ENCODE measurements at places on chromosomes 1 and 21.

- H3K27me3 ChIP-seq: no peaks in the 10 kb centered on the region
- no peak overlapping the region for H3K4me3 ChIP-seq
- H3K4me1 ChIP-seq: peaks cover 22% of the 10 kb centered on the region
- no peak for DNase-seq
Measured at GRCh38 chr1:185262151-185262550, 54.9 kb downstream of the IVNS1ABP start.

DNA sequence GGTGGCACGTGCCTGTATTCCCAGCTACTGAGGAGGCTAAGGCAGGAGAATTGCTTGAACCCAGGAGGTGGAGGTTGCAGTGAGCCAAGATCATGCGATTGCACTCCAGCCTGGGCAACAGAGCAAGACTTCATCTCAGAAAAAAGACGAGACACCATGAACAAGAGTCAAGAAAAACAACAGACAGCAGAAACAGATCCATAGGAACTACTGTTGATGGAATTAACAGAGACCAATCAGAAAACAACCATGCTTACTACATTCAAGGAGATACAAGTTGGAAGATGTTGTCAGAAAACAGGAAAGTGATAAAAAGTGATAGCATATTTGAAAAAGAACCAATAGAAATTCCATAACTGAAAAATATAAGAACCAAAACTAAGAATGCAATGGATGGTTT is 19.3 kb upstream of the OTUD3 start:
- DNase-seq: no peak
- H3K4me3 ChIP-seq: no peak overlapping the region
- no peaks in the 10 kb centered on the region for H3K36me3 ChIP-seq
- H3K4me1 ChIP-seq: no peaks in the 10 kb centered on the region
- no peak overlapping the region for H3K27ac ChIP-seq
- peaks cover 36% of the 10 kb centered on the region for H3K27me3 ChIP-seq

DNA sequence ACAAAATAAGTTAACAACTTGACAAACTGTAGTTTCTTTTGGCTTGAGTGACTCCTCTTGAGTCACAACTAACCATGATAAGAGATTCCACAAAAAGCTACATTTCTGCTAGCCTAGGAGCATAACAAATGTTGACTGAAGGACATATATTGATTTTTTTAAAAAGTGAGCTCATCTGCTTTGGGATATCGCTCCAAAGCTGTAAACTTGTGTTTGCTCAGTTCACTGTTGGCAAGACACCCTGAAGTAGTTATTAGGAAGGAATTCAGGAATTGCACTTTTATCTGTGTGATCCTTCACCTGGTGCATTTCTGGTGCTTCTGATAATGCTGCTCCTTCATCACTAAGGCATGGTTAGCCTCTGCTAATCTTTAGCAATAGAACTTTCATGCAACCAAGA is 23.7 kb downstream of the RWDD3 start:
- H3K27me3 ChIP-seq: no peaks in the 10 kb centered on the region
- no peak for DNase-seq
- no peaks in the 10 kb centered on the region for H3K4me1 ChIP-seq
- H3K4me3 ChIP-seq: no peak overlapping the region
- H3K27ac ChIP-seq: no peak overlapping the region

- H3K4me3 ChIP-seq: no peak overlapping the region
- no peaks in the 10 kb centered on the region for H3K27me3 ChIP-seq
- no peak overlapping the region for H3K27ac ChIP-seq
Measured at GRCh38 chr1:91138959-91139358, 117.1 kb upstream of the ZNF644 start.

DNA sequence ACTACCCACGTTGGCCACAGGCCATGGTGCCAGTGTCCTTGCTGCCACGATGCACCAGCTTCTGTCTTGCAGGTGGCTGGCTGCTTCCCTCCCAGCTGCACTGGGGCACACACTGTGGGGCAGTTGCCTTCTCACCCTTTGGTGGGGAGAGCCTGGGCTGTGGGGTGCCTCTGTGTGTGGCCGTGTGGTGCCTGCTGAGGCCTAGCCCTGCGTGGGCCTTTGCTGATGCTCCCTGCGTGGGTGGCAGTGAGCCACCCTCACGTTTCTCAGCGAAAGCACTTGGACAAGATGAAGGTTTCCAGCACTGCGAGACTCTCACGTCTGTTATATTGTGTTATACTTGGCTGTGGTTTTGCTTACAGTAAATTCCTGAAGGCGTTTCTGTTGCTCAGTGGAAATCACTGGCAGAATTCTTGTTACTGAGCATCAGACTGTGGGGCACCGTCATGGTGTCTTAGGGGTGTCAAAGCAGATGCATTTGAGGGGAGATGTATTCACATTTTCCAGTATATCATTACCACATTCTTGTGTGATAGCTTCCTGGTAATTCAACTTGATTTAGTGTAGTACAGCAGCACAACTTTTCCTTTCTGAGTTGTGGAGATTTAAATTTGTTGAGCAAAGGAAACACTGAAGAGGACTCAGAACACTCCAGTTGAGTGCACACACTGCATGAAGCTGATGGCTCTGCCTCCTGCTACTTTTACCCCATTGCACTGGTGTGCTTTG is 124.7 kb downstream of the PCBP3 start:
- no peaks in the 10 kb centered on the region for H3K36me3 ChIP-seq
- H3K27ac ChIP-seq: peak overlapping the region; percentile 50
- no peak for DNase-seq
- no peak overlapping the region for H3K4me3 ChIP-seq
- H3K4me1 ChIP-seq: peaks cover 5% of the 10 kb centered on the region
- H3K27me3 ChIP-seq: no peaks in the 10 kb centered on the region

GRCh38 chr1:112692681-112693080 is 14.2 kb downstream of the RHOC start:
- H3K4me3 ChIP-seq: no peak overlapping the region
- no peak overlapping the region for H3K27ac ChIP-seq
- no peaks in the 10 kb centered on the region for H3K27me3 ChIP-seq
- H3K36me3 ChIP-seq: peaks cover 5% of the 10 kb centered on the region

- H3K27ac ChIP-seq: no peak overlapping the region
- no peaks in the 10 kb centered on the region for H3K27me3 ChIP-seq
- H3K4me3 ChIP-seq: no peak overlapping the region
Measured at GRCh38 chr1:10253755-10254154, 43.4 kb downstream of the KIF1B start.

DNA sequence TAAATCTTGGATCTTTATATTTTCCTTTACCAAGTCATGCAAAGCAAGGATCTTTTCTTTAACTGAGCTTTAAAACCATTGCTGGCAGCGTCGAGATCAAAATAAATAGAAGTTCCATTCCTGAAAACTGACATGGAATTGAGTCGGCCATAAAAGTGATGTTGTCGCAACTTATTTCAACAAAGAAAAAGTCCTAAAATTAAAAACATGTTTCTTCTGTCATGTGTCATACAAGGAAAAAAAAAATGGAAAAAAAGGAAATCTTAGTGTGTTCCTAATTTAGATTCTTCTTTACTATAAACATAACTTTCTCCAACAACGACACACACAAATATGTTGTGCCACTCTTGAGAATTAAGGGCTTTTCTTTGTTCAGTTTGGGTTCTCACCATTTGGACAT is 34.9 kb downstream of the GREM2 start:
- no peak for DNase-seq
- no peaks in the 10 kb centered on the region for H3K4me1 ChIP-seq
- no peaks in the 10 kb centered on the region for H3K27me3 ChIP-seq
- no peak overlapping the region for H3K27ac ChIP-seq
- H3K4me3 ChIP-seq: no peak overlapping the region

DNA sequence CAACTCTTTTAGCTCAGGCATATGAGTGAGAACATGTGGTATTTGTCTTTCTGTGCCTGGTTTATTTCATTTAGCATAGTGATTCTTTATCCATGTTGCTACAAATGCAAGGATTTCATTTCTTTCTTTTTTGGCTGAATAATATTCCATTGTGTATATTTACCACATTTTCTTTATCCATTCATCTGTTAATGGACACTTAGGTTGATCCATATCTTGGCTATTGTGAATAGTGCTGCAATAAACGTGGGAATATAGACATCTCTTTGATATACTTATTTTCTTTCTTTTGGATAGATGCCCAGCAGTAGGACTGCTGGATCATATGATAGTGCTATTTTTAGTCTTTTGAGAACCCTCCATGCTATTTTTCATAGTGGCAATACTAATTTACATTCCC is 30.8 kb downstream of the ASB17 start:
- H3K27ac ChIP-seq: no peak overlapping the region
- no peaks in the 10 kb centered on the region for H3K36me3 ChIP-seq
- DNase-seq: no peak
- no peaks in the 10 kb centered on the region for H3K4me1 ChIP-seq
- H3K27me3 ChIP-seq: no peaks in the 10 kb centered on the region

- peaks cover 4% of the 10 kb centered on the region for H3K36me3 ChIP-seq
- no peak overlapping the region for H3K4me3 ChIP-seq
- DNase-seq: no peak
- H3K27ac ChIP-seq: peak overlapping the region; percentile 37
Measured at GRCh38 chr1:14707531-14708445, 109.3 kb downstream of the KAZN start.

GRCh38 chr1:234845836-234846235 is 235.9 kb upstream of the IRF2BP2 start:
- peaks cover 2% of the 10 kb centered on the region for H3K36me3 ChIP-seq
- no peak overlapping the region for H3K4me3 ChIP-seq
- no peak for DNase-seq
- no peaks in the 10 kb centered on the region for H3K27me3 ChIP-seq

- H3K36me3 ChIP-seq: no peaks in the 10 kb centered on the region
- DNase-seq: no peak
- H3K4me3 ChIP-seq: no peak overlapping the region
- H3K27ac ChIP-seq: no peak overlapping the region
- no peaks in the 10 kb centered on the region for H3K27me3 ChIP-seq
Measured at GRCh38 chr21:29181799-29182470, 51.5 kb downstream of the MAP3K7CL start.

GRCh38 chr1:185991266-185991665 is 257.1 kb downstream of the HMCN1 start:
- DNase-seq: no peak
- H3K27me3 ChIP-seq: no peaks in the 10 kb centered on the region
- no peak overlapping the region for H3K27ac ChIP-seq
- no peaks in the 10 kb centered on the region for H3K36me3 ChIP-seq

- H3K4me3 ChIP-seq: no peak overlapping the region
- peaks cover 20% of the 10 kb centered on the region for H3K4me1 ChIP-seq
- H3K27me3 ChIP-seq: no peaks in the 10 kb centered on the region
- no peaks in the 10 kb centered on the region for H3K36me3 ChIP-seq
- DNase-seq: peak; percentile 34
Measured at GRCh38 chr1:69737527-69738185, 169.9 kb downstream of the LRRC7 start.

DNA sequence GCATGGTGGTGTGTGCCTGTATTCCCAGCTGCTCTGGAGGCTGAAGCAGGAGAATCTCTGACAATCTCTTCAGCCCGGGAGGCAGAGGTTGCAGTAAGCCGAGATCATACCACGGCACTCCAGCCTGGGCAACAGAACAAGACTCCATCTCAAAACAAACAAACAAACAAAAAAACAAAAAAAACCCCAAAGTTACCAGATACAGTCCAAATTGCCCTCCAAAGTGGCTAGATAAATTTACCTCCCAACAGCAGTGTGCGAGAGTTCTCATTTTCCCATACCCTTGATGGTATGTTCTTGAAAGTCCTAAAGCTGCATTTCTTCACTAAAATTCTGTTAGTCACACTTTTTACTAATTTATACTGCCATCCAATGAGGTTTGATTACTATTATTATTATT is 3.0 kb upstream of the OTUD3 start:
- H3K4me1 ChIP-seq: peaks cover 24% of the 10 kb centered on the region
- peaks cover 2% of the 10 kb centered on the region for H3K27me3 ChIP-seq
- H3K36me3 ChIP-seq: no peaks in the 10 kb centered on the region
- no peak overlapping the region for H3K4me3 ChIP-seq
- H3K27ac ChIP-seq: no peak overlapping the region

DNA sequence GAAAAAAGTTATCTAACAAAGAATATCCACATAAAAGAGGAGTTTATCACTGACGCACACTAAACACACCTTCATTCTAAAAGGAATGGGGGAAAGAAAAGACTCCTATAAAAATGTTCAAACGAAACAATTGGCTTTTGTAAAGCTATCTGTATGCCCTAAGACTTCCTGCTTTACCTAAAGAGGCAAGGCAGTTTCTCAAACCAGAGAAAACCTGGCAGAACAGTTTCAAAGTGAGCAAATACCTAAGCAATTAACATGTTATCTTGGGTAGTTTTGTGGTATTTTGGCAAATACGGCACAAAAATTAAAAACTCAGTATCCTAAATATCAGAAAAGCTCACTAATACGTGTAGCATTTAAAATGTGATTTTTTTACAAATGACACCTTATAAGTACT is 1.9 kb downstream of the PUM1 start:
- peak overlapping the region; percentile 99 for H3K4me3 ChIP-seq
- peaks cover 3% of the 10 kb centered on the region for H3K36me3 ChIP-seq
- peak overlapping the region; percentile 100 for H3K27ac ChIP-seq
- H3K4me1 ChIP-seq: peaks cover 29% of the 10 kb centered on the region
- no peaks in the 10 kb centered on the region for H3K27me3 ChIP-seq
- DNase-seq: no peak

GRCh38 chr1:246058466-246058865 is 448.6 kb downstream of the SMYD3 start:
- no peak for DNase-seq
- H3K4me3 ChIP-seq: no peak overlapping the region
- H3K27ac ChIP-seq: no peak overlapping the region
- no peaks in the 10 kb centered on the region for H3K4me1 ChIP-seq

DNA sequence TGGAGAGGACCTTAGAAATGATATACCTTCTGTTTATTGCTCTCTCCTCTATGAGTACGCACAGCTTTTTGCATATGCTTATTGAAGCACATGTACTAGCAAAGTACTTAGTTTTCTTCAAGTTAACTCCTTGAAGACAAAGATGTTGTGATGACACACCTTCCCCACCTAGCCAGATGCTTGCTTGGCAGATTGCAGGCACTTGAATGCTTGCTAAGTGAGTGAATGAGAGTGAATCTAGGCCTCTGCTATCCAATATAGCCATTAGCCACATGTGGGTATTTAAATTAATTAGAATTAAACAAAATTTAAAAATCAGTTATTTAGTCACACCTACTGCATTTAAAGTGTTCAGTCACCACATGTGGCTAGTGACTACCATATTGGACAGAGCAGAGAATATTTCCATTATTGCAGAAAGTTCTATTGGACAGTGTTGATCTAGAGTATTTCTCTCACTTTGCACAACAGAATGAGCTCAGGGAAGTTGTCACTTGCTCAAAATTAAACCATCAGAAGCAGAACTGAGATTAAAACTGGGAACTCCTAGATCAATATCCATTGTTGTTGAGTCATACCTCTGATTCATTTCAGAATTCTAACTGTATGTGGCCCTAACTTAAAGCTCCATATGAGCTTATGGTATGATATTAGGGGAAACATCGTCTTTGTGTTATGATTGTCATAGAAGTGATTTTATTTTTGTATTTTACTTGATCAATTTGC is 8.6 kb upstream of the EEIG2 start:
- no peak overlapping the region for H3K4me3 ChIP-seq
- peaks cover 9% of the 10 kb centered on the region for H3K4me1 ChIP-seq
- H3K27me3 ChIP-seq: no peaks in the 10 kb centered on the region
- no peak overlapping the region for H3K27ac ChIP-seq
- DNase-seq: no peak

DNA sequence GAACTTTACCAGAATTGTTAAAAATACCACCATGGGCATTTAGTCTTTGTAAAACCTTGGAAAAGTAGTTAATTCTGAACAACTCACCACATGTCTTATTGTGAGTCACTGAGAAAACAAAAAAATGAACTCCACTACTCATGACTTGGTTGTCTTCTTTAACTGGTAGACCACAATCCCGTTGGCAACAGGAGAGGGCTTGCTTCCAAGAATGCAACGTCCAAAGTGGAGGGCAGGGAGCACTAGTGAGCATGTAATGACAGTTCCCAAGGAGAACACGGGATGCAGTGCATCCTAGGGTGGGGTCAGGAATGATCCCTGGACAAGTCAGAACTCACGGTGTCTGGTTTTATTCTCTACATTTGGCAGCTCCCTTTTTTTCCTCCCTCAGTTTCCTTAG is 15.2 kb upstream of the HMCN1 start:
- no peak for DNase-seq
- H3K36me3 ChIP-seq: no peaks in the 10 kb centered on the region
- no peaks in the 10 kb centered on the region for H3K27me3 ChIP-seq
- H3K4me1 ChIP-seq: no peaks in the 10 kb centered on the region
